Endodermal cell (in vitro differentiated cells): ENCODE measurements at places on chromosomes 7 and 10.

DNA sequence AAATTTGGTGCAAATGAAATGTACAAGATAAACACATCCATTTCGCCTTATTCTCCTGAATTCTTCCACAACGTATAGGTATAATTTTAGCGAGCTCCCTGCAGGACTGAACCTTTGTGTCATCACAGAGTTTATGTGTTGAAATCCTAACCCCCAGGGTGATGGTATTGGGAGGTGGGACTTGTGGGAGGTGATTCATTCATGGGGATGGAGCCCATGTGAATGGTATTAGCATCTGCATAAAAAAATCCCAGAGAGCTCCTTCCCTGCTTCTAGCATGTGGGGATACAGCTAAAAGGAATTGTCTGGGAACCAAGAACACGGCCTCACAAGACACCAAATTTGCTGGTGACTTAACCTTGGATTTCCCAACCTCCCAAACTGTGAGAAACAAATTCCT is 741.4 kb upstream of the VSTM2A start:
- DNase-seq, result no peak

DNA sequence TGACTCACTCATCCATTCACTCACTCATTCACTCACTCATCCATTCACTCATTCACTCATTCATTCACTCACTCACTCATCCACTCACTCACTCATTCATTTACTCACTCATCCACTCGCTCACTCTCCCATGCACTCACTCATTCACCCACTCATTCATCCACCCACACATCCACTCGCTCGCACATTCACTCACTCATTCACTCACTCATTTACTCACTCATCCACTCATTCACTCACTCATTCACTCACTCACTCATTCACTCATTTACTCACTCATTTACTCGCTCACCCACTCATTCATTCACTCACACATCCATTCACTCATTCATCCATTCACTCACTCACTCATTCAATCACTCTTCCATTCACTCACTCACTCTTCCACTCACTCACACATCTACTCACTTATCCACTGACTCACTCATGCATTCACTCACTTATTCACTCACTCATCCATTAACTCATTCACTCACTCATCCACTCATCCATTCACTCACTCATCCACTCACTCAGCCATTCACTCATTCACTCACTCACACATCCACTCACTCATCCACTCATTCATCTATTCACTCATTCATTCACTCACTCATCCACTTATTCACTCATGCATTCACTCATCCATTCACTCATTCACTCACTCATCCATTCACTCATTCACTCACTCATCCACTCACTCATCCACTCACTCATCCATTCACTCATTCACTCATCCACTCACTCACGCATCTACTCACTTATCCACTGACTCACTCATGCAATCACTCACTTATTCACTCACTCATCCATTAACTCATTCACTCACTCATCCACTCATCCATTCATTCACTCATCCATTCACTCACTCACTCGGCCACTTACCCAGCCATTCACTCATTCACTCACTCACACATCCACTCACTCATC is 74.0 kb downstream of the CARD11 start:
- DNase-seq, result no peak

DNA sequence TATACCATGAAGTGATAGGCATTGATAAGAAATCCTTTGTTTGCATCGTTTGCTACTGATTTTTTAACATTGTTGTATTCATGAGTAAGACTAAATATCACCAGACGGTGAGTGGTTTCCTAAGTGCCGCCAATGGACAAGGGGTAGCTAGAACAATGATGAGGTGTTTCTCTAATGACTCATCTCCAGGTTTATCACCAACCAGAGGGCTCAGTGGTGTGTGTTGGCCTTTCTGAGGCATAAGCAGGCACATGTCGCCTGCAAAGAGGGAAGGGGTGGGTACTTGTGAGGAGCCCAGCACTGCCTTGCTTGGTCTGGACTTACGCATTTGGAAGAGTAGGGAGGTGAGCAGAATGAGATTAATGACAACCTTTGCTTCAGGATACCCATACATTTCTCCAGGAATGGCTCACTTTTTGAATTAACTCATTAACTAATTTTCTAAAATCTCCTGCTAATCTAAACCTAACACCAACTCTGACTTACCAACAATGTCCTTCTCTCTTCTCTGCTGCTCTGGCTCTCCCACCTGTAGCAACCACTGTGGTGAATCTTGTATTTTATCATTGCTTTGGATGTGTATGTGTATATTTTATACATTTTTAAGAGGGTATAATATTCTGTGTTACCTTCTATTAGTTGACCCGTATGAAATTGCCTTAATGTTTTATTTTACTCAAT is 722.6 kb downstream of the GRID1 start:
- peak; percentile 41 for DNase-seq

GRCh38 chr10:70430493-70431445 is 10.7 kb downstream of the NODAL start:
- no peak for DNase-seq

DNA sequence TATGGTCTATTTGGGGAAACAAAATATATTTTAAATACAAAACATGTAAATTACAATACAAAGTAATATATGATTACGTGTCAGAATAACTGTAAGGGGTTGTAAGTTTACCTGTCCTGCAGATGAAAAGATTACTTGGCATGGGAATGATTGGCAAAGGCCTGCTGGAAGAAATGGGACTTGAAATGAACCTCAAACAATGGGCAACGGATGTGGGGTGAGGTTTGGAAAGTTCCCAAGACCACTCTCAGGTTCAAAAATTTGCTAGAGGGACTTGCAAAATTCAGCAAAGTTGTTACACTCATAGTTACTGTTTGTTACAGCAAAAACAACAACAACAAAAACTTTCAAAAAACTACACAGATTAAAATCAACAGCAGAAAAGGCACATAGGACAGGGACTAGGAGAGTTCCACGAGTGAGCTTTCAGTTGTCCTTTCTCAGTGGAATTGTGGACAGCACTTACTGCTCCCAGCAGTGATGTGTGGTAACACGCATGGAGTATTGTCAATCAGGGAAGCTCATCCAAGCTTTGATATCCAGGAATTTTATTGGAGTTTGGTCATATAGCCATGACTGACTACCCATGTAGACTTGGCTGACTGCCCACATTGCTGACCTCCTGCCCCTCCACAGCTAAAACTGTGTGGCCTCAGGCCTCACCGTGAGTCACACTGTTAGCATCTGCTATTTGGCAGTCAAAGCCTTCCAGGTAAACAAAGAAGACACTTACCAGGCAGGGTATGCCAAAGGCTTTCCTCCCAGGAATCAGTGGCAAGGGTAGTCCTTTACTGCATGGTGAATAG is 43.8 kb downstream of the EXOC6 start:
- peak; percentile 73 for DNase-seq

GRCh38 chr10:72011468-72011867 is 47.3 kb downstream of the CHST3 start:
- no peak for DNase-seq

GRCh38 chr10:51867956-51868355 is 168.6 kb upstream of the CSTF2T start:
- DNase-seq, result no peak

DNA sequence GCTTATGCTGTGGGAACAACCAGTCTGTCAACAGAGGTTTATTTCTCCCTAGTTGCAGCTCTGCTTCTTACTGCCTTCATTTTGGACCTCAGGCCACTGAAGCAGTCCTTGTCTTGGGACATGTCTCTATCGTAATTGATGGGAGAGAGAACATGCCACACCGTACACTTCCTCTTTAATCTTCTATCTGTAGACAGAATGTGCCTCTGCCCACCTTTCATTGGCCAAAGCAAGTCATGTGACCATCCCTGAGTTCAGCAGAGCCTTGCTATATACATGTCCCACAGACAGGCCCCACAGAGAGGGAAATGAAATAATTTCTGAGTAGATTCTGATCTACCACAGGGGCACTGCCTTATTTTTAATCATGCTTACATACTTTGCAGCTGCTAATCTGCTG is 98.0 kb downstream of the KCND2 start:
- DNase-seq, result no peak

- DNase-seq, result no peak
Measured at GRCh38 chr7:23216021-23216420, 30.6 kb upstream of the GPNMB start.

GRCh38 chr7:55488804-55489340 is 83.4 kb downstream of the VOPP1 start:
- no peak for DNase-seq

- peak; percentile 27 for DNase-seq
Measured at GRCh38 chr7:50653981-50654425, 88.8 kb upstream of the DDC start.

DNA sequence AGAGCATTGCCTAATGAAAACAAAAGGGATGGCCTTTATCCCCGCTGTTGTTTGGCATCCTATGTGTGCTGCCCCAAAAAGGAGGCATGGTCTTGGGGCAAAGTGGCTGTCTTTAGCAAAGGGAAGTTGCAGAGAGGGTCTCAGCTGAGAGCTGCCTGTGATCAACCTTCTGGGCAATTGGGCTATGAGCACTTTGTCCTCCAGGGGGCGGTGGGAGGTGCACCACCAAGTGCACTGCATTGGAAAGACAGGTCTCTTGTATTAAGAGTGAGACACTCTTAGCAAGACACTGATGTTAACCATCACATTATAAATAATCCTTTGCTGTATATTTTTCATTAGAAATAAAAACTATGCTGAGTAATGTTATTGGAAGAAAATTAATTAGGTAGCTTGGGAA is 314.8 kb downstream of the POM121L12 start:
- DNase-seq, result peak; percentile 93

GRCh38 chr10:23051278-23051677 is 44.1 kb upstream of the MSRB2 start:
- DNase-seq, result no peak

DNA sequence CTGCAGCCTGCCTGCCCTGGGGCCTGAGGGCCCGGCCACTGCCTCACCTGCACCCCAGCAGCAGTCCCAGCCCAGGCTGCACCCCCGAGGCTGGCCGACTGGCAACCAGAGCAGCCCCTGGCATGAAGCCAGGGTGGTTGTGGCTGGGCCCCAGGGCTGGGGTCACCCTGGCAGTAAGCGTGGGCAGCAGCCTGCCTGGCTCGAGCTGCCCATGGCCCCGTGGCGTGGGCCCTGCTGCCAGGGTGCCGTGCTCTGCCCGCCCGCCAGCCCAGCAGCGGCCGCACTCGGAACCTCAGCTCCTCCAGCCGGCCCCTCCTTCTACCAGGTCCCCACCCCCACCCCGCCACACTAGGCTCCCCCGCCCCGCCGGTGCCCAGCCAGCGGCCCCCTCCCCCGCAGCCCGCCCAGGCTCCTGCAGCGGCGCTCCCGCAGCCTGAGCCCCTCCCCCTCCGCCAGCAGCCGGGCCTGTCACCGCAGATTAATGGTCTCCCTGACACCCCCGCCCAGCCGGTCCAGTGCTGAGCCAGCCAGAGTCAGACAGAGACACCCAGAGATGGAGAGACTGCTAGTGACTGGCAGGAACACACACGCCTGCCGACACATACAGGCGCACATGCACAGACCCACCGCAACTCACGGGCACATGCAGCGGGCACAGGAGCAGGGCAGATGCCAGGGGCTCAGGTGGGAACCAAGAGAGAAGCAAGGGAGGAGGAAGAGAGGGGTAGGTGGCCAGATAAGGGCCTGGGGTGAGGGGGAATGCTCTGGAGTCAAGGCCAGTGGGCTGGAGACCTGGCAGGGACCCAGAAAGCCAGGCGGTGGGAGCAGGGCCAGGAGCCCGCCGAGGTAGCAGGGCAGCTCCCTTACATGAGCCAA is 22.4 kb downstream of the KCNH2 start:
- peak; percentile 78 for DNase-seq

GRCh38 chr7:16616542-16616941 is 29.0 kb downstream of the ANKMY2 start:
- peak; percentile 78 for DNase-seq

DNA sequence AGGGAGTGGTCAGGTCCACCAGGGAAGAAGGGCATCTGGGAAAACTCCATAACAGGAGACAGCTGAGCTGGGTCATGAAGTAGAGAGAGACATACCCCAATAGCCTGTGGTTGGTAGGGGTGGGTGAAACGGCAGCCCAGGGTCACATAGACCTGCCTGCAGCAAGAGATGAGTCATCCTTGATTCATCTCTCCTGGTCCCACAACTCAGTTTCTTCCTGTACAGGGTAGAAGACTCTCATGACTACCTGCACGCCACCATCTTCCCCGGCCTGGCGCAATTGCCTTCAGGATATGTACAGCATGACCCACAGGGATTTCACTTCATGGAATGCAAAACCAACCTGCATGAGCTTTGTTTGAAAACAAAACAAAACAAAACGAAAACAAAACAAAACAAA is 45.1 kb upstream of the ADAM12 start:
- no peak for DNase-seq

DNA sequence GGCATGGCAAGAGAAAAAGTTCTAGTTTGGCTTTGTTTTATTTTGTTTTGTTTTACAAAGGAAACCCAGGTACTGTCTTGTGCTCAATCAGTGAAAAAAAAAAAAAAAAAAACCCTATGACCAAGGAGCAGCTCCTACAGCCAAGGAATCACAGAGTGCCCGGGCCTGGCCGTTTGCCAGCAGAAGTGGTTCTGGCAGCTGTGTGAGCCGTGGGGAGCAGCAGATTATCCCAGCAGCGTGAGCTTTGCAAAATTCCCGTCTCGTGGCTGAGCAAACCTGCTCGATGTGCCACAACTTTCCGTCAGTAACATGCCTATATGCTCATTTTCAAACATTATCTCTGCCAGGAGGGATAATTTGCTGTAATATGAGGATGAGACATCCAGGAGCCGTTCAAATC is 293.7 kb downstream of the POU6F2 start:
- DNase-seq, result peak; percentile 53

DNA sequence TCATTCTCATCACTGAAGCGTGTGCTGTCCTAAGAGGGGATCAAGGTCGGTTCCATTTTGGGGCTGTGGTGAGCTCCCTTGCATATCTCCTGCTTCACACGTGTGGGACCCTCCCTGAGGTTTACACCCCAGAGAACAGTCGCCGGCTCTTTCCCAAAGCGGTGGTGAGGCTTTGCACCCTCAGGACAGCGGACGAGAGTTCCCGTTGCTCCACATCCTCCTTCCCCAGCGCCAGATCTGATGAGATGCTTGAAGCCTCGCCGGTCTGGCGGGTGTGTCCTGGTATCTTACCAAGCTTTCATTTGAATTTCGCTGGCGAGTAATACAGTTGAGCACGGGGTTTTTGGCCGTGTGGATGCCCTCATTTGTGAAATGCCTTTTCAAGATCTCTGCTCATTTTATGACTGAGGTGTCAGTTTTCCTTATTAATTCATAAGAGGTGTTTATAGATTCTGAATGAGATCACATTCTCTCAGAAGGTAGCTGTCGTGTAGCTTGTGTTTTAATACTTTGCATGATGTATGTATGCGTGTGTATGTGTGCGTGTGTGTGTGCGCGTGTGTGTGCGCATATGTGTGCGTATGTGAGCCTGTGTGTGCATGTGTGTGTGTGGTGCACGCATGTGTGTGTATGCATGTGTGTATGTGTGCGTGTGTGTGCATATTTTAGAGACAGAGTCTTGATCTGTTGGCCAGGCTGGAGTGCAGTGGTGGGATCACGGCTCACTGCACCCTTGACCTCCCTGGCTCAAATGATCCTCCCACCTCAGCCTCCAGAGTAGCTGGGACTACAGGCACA is 30.7 kb downstream of the ELFN1 start:
- DNase-seq, result peak; percentile 33

- DNase-seq, result no peak
Measured at GRCh38 chr7:159083001-159083697, 61.5 kb downstream of the VIPR2 start.
